ENCODE measurements at places on chromosomes 4 and X.

DNA sequence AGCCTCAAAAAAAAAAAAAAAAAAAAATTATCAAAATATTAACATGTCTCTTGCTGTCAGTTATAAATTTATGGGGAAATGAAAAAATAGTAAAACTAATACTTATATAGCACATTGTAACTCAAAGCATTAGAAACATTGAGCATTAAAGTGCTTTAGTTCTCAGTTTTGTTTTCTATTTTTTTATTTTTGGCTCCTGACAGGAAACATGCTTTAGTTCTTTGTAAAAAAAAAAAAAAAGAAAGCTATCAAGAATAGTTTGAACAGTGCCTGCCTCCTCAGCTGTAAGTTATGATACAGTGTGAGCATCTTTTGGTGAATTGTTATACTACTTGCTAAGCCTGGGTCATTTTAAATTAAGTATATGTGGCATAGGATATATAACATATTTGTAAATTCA is 5.1 kb upstream of the CENPC start:
- no peak for DNase-seq

DNA sequence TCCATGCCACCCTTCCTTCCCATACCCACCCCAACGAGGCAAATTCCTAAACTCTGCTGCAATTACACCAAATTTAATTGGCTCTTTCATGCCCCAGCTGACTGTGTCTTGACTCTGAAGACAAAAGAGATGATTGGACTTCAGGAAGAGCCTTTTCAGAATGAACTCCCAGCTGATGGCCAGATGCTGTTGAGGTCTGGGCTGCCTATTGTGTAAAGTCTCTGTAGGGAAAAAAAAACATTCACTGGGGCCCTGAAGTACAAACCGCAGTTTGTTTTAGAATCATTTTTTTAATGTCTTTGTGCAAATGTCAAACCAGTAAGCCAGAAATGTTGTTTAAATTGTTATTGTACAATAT is 174.8 kb downstream of the HHIP start:
- no peak for DNase-seq

GRCh38 chr4:67460574-67460973 is 84.7 kb downstream of the CENPC start:
- no peak for DNase-seq

DNA sequence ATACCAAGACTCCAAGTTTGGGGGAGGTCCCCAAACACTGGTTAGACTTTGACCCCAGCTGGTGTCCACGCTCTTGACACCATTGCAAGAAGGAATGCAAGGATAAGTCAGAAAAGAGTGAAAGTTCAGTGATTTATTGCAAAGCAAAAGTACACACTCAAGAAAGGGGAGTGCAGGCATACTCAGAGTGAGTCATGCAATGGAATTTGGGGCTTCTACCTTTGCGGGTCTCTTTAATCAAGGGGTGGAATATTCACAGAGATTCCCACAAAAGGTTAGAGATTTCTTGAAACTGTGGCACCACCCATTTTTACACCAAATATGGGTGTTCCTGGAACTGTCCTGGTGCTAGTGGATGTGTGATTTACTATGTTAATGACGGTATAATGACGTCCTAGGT is 5.2 kb upstream of the SMIM10L2A start:
- DNase-seq: no peak

- DNase-seq: no peak
Observed at GRCh38 chr4:75547647-75548387, 8.0 kb upstream of the ODAPH start.

DNA sequence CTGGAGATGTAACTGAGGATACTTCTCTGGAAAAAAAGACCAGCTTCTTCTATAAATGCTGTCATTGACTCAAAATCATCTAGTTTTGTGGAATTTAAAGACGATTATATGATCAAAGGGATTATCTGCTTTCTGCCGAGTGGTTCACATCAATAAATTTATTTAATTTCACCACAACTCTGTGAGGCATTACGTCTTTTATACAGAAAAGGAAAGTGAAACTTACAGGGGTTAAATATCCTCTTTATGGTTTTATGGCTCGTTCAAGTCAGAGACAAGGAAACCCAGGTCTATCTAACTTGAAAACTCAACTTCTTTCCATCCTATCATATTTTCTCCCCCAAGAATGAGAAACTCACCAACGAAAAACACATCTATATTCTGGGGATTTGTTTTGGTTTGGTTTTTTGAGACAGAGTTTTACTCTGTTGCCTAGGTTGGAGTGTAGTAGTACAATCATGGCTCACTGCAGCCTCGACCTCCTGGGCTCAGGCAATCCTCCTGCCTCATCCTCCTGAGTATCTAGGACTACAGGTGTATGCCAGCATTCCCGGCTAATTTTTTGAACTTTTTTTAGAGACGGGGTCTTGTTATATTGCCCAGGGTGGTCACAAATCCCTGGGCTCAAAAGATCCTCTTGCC is 377.9 kb upstream of the EMCN start:
- no peak for DNase-seq

DNA sequence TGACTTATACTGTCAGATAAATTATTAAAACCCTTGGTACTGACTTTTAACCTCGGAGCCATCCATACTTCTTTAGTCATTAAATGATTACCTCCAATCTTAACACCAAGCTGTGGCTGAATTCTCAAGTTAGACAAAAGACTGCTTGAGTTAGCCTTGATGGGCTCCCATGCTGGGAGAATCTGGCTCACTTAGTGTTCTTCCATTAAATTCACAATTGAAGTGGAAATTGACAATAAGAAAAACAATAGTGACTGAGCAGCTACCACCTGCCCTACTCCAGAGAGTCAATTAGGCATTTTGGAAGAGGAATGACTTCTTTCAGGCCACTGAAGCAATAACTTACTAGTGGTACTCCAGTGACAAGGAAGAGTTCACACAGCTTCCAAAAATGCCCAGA is 503.0 kb upstream of the CPXCR1 start:
- DNase-seq: no peak

- DNase-seq: peak; percentile 88
Observed at GRCh38 chrX:54357414-54358377, at the start of gene WNK3. Gene WNK3 (minus strand): TSS chrX:54358046.

GRCh38 chr4:85726555-85726954 is 251.6 kb downstream of the ARHGAP24 start:
- no peak for DNase-seq

- DNase-seq: no peak
Observed at GRCh38 chrX:44903830-44904530, 31.0 kb downstream of the KDM6A start.

DNA sequence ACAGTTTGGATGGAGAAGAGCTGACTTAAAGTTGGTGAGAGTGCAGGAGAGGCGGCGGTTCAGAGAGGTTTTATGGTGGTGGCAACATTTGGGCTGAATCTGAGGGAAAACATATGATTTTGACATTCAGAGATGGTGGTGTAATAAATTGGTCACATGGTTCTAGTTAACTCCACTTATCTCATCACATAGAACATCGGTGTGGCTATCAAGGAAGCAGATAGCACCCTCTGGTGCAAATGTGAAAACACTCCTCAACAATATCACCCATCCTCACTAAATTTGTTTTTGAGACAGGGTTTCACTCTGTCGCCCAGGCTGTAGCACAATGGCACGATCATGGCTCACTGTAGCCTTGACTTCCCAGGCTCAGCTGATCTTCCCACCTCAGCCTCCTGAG is 28.8 kb downstream of the SUPT20HL2 start:
- no peak for DNase-seq

DNA sequence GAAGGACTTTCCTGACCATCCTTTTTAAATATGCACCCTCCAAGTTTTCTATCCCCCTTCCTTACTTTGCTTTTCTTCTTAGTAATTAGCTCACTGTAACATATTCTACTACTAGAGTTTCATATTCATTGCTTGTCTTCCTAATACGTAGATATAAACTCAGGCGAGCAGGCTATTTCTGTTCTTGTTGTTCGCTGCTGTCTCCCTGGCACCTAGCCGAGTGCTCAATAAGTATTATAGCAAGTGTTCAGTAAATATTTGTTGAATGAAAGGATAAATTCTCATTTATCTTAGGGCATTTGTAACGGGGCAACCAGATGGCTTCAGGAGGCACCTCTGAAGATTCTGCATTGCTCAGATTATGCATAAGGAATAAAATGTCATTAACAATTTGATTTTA is 6.8 kb upstream of the RHOH start:
- no peak for DNase-seq

DNA sequence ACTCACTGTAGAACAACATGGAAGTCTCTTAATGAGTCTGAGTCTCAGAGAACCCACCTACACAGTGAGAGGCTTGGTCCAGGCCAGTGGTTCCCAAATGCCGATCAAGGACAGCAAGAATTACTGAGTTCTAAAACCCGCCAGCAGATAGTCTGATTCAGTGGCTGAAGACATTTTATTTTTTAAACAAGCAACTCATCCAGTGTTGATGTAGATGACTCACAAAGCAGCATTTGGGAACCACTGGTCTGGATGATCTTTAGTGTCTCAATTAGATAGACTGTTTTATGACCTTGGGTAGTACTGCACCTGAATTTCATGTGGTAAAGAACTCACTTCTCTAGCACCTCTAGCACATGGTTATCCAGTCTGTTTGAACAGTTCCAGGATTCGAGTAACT is 193.6 kb downstream of the FBXW7 start:
- no peak for DNase-seq

DNA sequence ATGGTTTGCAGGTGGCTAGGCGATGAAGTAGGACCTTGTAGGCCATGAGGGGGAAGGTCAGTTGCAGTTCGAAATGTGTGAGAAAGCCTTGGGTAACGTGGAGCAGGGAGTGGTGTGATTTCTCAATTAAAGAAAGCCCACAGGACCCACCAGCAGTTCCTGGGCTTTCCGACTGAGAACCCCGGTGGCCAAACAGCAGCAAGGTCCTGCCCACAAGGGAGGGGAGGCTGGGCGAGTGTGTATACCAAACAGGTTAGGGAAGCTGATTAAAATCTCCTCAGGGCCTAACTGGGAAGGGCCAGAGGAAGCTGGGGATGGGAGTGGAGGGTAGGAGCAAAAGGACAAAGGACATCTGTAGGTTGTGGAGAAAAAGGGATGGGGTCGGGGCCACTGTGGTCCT is 2.4 kb downstream of the ATP6AP1 start:
- no peak for DNase-seq

DNA sequence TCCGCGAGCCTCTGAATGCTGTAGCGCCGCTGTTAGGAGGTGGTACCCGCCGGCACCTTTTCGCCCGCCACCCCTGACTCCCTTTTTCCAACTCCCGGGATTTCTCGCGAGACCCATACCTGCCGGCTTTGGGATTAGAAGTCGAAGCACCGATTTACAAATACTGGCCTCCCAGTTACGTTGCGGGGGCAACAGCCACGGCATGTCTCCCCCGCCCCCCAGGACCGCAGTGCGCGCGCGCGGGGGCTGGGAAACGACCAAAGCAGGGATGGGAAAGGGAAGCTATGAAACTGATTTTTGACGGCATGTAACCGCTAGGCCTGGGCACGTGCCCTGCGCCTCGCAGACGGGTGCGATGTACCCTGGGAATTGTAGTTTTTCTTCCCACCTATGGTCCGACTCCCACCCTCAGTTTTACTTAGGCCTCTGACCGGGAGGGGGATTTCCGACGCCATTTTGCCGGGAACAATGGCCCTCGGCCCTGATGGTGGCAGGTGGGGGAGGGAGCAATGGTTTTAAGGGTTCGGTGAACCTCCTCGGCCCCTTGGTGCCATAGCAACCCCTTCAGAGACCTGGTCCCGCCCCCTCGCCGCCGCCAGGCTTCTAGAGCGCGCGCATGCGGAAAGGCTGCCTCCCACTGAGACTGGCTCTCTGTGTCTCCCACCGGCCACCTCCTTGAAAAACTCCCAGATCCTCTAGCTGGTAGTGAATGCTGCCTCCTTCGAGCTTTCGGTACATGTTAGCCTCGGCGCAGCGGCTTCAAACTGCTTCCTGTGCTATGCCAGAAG is 772 bp upstream of the WNK3 start:
- peak; percentile 87 for DNase-seq

GRCh38 chr4:169811476-169811875 is 53.7 kb upstream of the HPF1 start:
- DNase-seq: no peak

DNA sequence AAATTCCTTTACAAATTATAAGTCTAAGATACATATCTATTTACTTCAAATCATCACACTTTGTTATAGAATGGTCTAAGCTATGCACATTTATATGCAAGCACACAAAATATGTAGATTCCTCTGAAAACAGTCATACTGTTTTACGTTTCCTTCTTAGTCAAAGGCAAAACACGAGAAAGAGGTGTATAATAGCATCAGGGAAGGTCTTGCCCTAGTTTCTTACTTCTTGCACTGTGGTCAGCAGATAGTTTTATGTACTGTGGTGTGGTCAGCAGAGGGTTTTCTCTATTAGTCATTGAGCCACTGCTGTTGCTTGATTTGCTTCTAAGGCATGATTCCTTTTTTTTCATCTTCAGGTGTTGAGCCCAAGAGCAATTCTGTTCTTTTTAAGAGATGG is 117.7 kb downstream of the ADAM29 start:
- DNase-seq: no peak

GRCh38 chr4:134202166-134202956 is 772 bp upstream of the PABPC4L start:
- DNase-seq: no peak

DNA sequence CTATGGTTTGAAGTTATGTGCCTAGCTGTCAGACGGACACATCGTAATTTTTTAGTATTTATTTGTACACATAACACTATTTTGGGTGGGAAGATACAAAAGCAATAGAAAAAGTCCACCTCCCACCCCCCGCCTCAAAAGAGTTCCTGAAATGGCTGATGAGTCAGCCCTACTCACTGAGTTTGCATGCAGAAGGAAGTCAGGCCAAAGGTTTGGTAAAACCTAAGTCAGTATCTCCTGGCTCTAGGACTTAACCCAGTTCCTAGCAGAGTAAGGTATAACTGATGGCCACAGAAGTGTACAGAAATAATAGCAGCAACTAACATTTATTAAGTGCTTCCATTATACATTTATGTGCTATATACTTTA is 2.9 kb upstream of the KLHL2 start:
- DNase-seq: no peak

GRCh38 chr4:104128031-104128849 is 366.5 kb downstream of the CXXC4 start:
- DNase-seq: no peak

DNA sequence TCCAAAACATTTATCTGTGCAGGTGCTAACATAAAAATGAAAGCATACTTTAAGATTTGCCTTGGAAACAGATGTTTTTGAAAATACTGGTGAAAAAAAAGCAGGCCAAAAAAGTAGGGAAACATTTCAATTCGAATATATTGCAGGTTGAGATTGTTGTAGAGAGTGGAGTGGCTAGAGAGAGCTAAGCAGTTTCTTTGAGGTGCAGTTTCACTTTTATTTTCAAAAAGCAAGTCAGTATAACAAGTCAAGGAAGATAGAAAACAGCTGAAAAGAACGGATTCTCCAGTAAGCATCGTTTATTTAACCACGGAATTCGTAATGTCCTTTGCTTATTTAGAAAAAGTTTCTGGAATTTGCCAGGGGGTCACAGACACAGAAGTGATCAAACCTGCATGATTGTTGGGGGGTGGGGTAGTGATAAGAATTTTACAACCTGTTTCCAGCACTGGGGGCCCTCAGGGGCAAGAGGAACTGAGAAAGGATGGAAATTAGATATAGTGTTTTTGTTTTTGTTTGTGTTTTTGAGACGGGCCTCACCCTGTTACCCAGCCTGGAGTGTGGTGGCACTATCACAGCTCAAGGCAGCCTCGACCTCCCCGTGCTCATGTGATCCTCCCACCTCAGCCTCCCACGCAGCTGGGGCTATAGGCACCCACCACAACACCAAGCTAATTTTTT is 175.0 kb downstream of the TENM3 start:
- DNase-seq: no peak

Measured in WERI-Rb-1 (cell line).